T-helper 17 cell (primary cell): ENCODE measurements at places on chromosomes 5 and 9. TPM values are rescaled to one million over a fixed set of nuclear protein-coding genes. Genes with fewer than 3 reads are reported as not detected.
A peak's percentile ranks its signal among the peaks of the same experiment; 100 is the strongest.

GRCh38 chr5:16588434-16589214, 28.2 kb downstream of the RETREG1 start:
- H3K27ac ChIP-seq = peak overlapping the region; percentile 37
- H3K4me1 ChIP-seq = peaks cover 46% of the 10 kb centered on the region
- no peak for DNase-seq
- no peaks in the 10 kb centered on the region for H3K27me3 ChIP-seq
- no peak overlapping the region for H3K4me3 ChIP-seq

- H3K27ac ChIP-seq = no peak overlapping the region
- no peaks in the 10 kb centered on the region for H3K36me3 ChIP-seq
- H3K27me3 ChIP-seq = no peaks in the 10 kb centered on the region
- DNase-seq = no peak
These were observed 480.0 kb downstream of the CCDC171 start for GRCh38 chr9:16032799-16033198.

TPPP gene
- total RNA-seq = 35.4 TPM

PCDHB5 gene
- 0.34 TPM for total RNA-seq

PRRX2 gene
- not detected for total RNA-seq
